ENCODE measurements at places on chromosomes 7 and 10.

- no peak for DNase-seq
These were observed 605.5 kb downstream of the GATA3 start for GRCh38 chr10:8659982-8660381.

DNA sequence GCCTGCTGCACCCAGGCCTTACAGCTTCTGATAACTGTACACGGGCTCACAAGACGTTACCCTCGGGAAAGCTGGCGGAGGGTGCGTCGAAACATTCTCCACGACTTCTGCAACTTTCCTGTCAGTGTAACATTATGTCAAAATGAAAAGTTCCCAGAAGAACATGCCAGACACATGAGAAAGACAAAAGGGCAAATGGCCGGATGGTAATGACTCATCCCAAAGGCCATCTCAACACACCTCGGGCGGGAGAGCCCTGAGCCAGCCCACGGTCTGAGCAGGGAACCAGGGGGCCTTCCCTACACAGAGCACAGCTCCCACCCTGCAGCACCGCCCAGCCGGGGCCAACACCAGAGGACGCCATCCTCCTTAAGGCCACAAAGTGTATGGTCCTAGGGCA, 118.7 kb downstream of the MAD1L1 start:
- no peak for DNase-seq

- DNase-seq, result no peak
These were observed 451.7 kb downstream of the IPMK start for GRCh38 chr10:57815949-57816348.

- no peak for DNase-seq
These were observed 41.8 kb downstream of the PDLIM1 start for GRCh38 chr10:95248989-95249388.

DNA sequence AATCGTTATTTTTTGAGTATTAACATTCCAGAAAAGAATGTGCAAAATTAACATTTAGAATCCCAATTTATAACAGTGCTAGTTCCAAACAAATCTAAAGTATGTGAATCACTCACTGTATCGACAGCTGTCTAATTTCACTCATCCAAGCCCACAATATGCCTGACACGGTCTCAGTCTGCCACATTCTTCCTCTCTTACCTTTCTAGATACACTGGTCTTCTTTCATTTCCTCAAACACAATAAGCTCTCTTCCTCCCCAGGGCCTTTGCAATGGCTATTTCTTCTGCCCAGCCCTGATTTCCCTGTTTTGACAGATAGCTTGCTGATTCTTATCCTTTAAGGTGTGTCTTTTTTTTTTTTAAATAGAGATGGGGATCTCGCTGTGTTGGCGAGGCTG, 48.8 kb downstream of the UBE2H start:
- no peak for DNase-seq

DNA sequence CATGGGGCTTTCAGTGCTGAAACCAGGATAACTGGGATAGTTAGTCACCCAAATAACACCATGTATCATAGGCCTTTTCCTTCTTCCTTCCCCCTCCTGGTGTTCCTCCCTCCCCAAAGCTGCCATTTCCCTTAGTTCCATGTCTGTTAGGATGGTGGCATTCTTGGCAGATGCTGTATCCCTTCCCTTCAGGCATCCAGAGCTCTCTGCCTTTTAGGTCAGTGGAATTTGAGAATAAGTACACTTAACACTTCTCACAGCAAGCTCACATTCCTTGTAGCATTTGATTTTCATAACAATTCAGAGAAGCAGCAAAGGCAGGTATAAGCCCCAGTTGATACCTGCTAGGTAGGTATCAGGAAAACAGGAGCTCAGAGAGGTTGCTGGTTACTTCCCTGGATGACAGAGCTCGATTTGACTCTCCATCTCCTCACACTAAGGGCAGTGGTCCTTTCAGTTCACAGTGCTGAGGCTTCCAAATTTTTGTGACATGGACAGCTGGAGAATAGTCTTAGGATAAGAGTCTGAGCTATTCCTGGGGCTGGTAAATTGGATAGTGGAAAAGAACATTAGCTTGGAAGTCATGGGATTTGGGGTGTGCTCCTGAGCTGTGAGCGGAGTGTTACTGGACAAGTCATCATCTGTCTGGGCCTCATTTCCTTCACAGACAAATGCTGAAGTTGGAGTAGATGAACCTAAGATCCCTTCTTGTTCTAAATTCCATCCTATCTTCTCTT, 108.7 kb upstream of the RHOBTB1 start:
- no peak for DNase-seq

DNA sequence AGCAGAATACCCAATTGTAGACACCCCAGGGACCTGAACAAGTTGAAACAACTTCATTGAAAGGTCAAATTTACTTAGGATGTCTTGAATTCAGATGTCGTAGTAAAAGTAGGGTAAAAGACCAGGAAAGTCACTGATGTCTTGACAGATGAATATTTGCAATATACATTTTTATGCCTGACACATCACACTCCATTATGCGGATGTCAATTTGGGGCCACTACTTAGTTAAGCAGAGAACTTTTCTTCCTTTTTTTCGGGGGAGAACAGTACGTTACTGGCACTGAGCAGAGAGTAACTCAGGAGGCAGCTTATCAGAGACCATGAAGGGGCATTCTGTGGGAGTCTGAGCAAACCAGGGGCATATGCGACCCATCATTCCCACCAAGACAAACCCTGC, 4.9 kb downstream of the ITGA8 start:
- DNase-seq, result no peak

Measured in stimulated activated CD8-positive, alpha-beta memory T cell treated with anti-CD3 and anti-CD28 coated beads, Interleukin-15, amount 100 ng/mL, for 1 hour (primary cell).